ENCODE measurements at places on chromosomes 2 and 18. TPM values are rescaled to one million over a fixed set of nuclear protein-coding genes. Genes with fewer than 3 reads are reported as not detected.

- peak; percentile 18 for DNase-seq
- H3K27ac ChIP-seq: peak overlapping the region; percentile 79
- peak overlapping the region; percentile 94 for H3K4me3 ChIP-seq
- H3K4me1 ChIP-seq: peaks cover 20% of the 10 kb centered on the region
- peaks cover 25% of the 10 kb centered on the region for H3K27me3 ChIP-seq
- no peaks in the 10 kb centered on the region for H3K36me3 ChIP-seq
These were observed 1.1 kb downstream of the RNF103 start for GRCh38 chr2:86622519-86623042.

DNA sequence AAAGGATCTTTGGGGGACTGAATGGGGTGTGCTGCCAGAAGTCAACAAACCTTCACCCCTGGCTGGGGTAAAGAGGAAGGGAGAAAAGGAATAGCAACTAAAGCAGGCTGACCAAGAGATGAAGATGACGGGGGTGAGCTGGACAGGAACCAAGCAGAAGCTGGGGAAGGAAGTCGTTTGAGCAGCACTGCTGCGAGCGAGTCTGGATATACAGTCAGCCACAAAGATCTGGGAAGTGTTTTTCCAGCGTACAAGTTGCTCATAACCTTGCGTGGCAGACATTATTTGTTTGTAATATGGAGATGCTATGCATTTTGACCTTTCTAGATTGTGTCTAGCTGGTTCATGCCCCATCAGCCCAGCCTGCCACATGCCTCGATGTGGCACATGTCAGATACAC is 71.2 kb downstream of the EIF2AK3 start:
- H3K4me3 ChIP-seq: no peak overlapping the region
- no peaks in the 10 kb centered on the region for H3K27me3 ChIP-seq
- H3K36me3 ChIP-seq: peaks cover 6% of the 10 kb centered on the region
- peak overlapping the region; percentile 69 for H3K27ac ChIP-seq
- peaks cover 20% of the 10 kb centered on the region for H3K4me1 ChIP-seq

Gene SERPINB2
- total RNA-seq: not detected

- H3K4me3 ChIP-seq: no peak overlapping the region
- H3K36me3 ChIP-seq: no peaks in the 10 kb centered on the region
- no peak overlapping the region for H3K27ac ChIP-seq
- H3K4me1 ChIP-seq: peaks cover 5% of the 10 kb centered on the region
- DNase-seq: no peak
- H3K27me3 ChIP-seq: no peaks in the 10 kb centered on the region
These were observed 21.6 kb downstream of the BMP10 start for GRCh38 chr2:68849579-68850030.

Gene CYP27A1
- total RNA-seq: 9.3 TPM

Gene DSG1
- total RNA-seq: not detected

DNA sequence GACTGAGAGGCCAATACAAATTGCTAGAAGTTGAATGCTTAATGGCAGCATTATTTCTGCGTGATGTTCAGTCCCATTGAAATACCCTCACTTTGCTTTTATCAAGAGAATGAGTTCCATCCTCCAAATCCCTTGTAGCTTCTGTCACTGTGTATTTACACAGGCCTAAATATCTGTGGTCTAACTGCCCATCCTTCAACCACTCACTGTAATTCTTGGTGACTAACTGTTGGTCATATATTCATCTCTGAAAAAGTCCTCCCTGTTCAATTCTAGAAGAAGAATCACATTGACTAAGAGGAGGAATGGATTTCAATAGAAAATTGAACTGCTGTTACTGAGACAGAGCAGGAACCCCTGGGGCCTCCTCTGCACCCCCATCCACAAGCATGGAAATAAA is 74.2 kb upstream of the L3MBTL4 start:
- H3K27me3 ChIP-seq: no peaks in the 10 kb centered on the region
- no peaks in the 10 kb centered on the region for H3K36me3 ChIP-seq
- H3K4me3 ChIP-seq: no peak overlapping the region
- no peak overlapping the region for H3K27ac ChIP-seq

DNA sequence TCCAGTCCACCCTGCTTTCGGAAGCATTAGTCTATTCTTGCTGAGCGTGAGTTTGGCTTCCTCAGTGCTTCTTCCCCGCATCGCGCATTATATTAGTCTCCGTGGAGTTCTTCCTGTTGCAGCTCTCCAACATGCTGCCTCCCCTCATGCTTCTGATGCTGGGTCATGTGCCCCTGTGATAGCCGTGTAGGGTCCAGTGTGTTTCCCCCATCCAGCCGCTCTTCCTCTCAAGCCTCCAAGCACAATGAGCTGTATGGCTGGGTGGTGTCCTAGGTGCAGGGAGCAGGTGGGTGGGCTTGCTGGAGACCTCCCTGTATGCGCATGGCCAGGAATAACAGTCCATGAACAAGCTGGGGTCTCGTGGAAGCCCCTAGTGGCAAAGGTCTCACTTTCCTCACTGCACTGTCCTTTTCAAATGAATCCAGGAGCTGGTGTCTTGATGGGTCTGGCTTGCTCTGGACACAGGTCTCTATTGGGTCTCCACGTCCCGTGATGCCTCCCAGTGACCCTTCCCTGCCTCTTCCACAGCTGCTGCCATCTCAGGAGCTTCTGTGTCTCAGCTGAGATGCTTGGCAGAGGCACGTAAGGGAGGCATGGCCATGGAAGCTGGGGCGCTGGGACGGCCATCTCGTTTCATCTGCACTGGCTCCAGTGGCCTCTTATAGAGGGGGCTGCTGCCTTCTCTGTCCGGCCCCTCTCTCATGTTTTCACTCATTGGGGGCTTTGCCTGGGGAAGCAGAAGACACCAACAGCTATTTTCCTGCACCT is 54.8 kb upstream of the HDAC4 start:
- H3K36me3 ChIP-seq: peaks cover 33% of the 10 kb centered on the region
- no peaks in the 10 kb centered on the region for H3K27me3 ChIP-seq
- no peaks in the 10 kb centered on the region for H3K4me1 ChIP-seq

Gene GLI2
- 45.9 TPM for total RNA-seq

DNA sequence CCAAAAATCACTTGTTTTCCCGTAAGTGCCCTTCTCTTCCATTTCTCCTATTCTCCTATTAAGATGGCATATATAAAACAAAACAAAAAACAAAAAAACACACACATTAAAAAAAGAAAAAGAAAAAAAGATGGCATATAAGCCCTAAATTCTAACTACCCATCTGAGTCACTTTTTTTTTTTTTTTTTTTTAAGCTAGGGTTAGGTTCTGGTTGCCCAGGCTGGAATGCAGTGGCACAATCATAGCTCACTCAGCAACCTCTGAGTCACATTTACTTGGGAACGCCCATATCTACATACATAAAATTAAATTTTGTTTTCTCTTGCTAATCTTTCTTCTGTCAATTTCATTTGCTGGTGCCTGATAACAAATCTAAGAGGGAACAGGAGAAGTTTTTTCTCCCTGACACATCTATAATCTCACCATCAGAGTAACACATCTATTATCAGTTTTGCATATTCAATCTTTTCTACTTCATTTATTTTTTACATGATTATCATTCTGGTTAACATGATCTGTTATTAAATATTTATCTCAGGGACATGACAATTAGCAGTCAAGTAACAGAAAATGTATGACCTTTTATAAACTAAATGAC is 52.1 kb downstream of the EEF1B2 start:
- H3K36me3 ChIP-seq: no peaks in the 10 kb centered on the region
- no peak for DNase-seq
- H3K4me1 ChIP-seq: peaks cover 39% of the 10 kb centered on the region
- H3K27ac ChIP-seq: peak overlapping the region; percentile 36
- no peaks in the 10 kb centered on the region for H3K27me3 ChIP-seq
- 0 out of 2 replicates have a peak overlapping the region, but pooled peaks have one; percentile 1 for H3K4me3 ChIP-seq

- no peak overlapping the region for H3K27ac ChIP-seq
- H3K4me3 ChIP-seq: no peak overlapping the region
- H3K36me3 ChIP-seq: no peaks in the 10 kb centered on the region
- peaks cover 18% of the 10 kb centered on the region for H3K4me1 ChIP-seq
These were observed 38.4 kb upstream of the GMCL1 start for GRCh38 chr2:69791045-69791444.

GRCh38 chr18:7749510-7749981 is 182.4 kb downstream of the PTPRM start:
- peaks cover 23% of the 10 kb centered on the region for H3K36me3 ChIP-seq
- no peak for DNase-seq
- peaks cover 32% of the 10 kb centered on the region for H3K4me1 ChIP-seq
- H3K4me3 ChIP-seq: no peak overlapping the region
- no peak overlapping the region for H3K27ac ChIP-seq
- no peaks in the 10 kb centered on the region for H3K27me3 ChIP-seq

DNA sequence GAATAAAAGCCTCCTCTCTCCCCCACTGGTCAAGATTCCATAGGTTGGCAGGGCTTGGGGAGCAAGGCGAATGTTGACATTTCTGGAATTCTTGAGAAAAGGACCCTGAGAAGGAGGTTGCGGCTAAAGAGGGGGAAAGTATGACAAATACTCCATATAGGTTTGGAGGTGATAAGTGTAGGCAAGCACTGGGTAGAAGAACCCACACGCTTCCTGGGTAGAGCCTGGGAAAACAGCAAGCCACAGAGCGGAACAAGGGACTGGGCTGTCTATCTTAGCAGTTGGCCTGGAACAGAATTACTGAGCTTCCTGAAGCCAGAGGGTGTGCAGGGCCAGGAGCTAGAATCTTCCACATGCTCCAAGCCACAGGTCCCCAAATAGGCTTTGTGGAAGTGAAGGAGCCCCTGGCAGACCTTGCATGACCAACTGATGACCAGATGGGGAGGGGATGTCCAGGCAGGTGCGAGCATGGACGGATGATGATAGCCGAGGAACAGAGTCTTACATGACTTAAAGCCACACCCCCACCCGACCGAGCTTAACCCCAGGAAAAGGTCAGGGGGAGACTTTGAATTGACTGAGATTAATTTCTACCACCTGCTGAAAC is 9.9 kb downstream of the PRKAG3 start:
- H3K4me1 ChIP-seq: peaks cover 3% of the 10 kb centered on the region
- H3K27me3 ChIP-seq: no peaks in the 10 kb centered on the region
- H3K27ac ChIP-seq: no peak overlapping the region
- DNase-seq: no peak
- no peaks in the 10 kb centered on the region for H3K36me3 ChIP-seq

DNA sequence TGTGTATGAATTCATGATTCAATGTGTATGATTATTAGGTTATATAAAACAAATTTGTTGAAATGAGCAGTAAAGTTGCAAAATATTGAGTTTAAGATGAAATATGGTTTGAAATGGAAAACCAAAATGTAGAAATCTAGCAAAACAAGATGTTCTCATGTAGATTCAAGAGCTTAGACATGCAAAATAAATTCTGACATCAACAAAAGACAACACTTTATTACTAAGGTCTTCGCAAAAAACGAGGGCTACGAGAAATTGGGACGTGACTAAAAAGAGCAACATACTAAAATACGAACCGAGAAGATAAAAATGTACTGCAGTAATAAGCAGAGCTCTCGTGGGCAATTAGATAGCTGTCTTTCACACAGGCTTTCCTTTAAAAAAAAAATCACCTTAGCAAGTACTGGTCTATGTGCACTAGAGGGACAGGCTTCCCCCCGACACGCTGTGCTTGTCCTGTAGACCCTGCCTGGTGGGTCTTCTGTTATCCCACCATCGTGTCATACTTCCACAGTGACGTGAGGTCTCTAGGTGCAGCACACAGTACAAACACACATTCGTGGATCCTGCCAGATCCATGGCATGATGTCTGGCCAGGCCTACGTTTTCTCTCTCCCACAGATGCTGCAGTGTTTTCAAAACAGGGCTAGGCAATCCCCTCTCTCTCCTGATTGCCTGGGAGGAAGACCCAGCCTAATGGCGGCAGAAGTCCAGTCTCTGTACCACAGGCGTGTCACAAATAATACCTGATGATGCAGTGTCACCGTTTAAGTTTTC is 240.8 kb downstream of the TCF4 start:
- DNase-seq: no peak
- peaks cover 70% of the 10 kb centered on the region for H3K4me1 ChIP-seq
- no peaks in the 10 kb centered on the region for H3K36me3 ChIP-seq
- no peak overlapping the region for H3K4me3 ChIP-seq
- H3K27ac ChIP-seq: peak overlapping the region; percentile 20
- peaks cover 3% of the 10 kb centered on the region for H3K27me3 ChIP-seq

- no peak for DNase-seq
- no peaks in the 10 kb centered on the region for H3K36me3 ChIP-seq
- H3K27ac ChIP-seq: no peak overlapping the region
- H3K4me3 ChIP-seq: no peak overlapping the region
- no peaks in the 10 kb centered on the region for H3K27me3 ChIP-seq
These were observed 44.5 kb downstream of the COL3A1 start for GRCh38 chr2:189018631-189019030.

Gene RBMS1
- total RNA-seq: 54.3 TPM

GRCh38 chr2:23327887-23328286 is 57.1 kb upstream of the KLHL29 start:
- no peak for DNase-seq
- no peak overlapping the region for H3K4me3 ChIP-seq
- H3K27ac ChIP-seq: no peak overlapping the region
- H3K4me1 ChIP-seq: peaks cover 5% of the 10 kb centered on the region
- H3K36me3 ChIP-seq: no peaks in the 10 kb centered on the region
- no peaks in the 10 kb centered on the region for H3K27me3 ChIP-seq

DNA sequence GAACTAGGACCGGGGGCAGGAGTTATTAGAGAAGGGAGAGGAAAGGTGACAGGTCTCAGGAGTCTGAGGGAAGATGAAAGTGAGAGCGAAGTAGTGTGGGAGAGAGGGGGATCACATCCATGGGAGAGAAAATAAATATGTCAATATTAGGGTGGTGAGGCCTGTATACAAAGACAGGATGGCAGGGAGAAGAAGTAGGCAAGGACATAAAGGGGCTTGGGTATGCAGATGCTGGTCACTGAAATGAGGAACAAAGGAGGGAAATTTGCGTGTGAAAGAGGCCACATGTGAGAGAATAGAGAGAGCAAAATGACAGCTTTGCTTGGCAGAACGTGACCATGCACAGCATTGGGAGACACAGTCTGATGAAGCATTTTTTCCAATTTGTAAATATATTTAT is 13.6 kb downstream of the METAP1D start:
- H3K4me1 ChIP-seq: peaks cover 21% of the 10 kb centered on the region
- H3K4me3 ChIP-seq: no peak overlapping the region
- no peak for DNase-seq
- H3K27me3 ChIP-seq: no peaks in the 10 kb centered on the region
- peak overlapping the region; percentile 6 for H3K27ac ChIP-seq

Gene CHRNA1
- total RNA-seq: not detected

- no peak overlapping the region for H3K4me3 ChIP-seq
- H3K27me3 ChIP-seq: peaks cover 6% of the 10 kb centered on the region
- H3K36me3 ChIP-seq: no peaks in the 10 kb centered on the region
- no peak overlapping the region for H3K27ac ChIP-seq
These were observed 18.4 kb downstream of the SLC4A3 start for GRCh38 chr2:219645631-219646527.

GRCh38 chr2:42853549-42854206 is 61.3 kb upstream of the HAAO start:
- no peak for DNase-seq
- no peak overlapping the region for H3K4me3 ChIP-seq
- H3K4me1 ChIP-seq: peaks cover 3% of the 10 kb centered on the region
- no peak overlapping the region for H3K27ac ChIP-seq
- H3K27me3 ChIP-seq: no peaks in the 10 kb centered on the region
- no peaks in the 10 kb centered on the region for H3K36me3 ChIP-seq

- H3K27ac ChIP-seq: no peak overlapping the region
- no peak overlapping the region for H3K4me3 ChIP-seq
- H3K4me1 ChIP-seq: peaks cover 15% of the 10 kb centered on the region
- no peak for DNase-seq
These were observed 194.3 kb downstream of the MTX2 start for GRCh38 chr2:176463546-176463945.

Gene POU3F3
- total RNA-seq: 0.05 TPM

Gene ASPRV1
- 1.1 TPM for total RNA-seq

GRCh38 chr2:234025466-234025865 is 25.0 kb upstream of the SPP2 start:
- no peak for DNase-seq
- H3K27me3 ChIP-seq: peaks cover 12% of the 10 kb centered on the region
- no peak overlapping the region for H3K27ac ChIP-seq
- H3K36me3 ChIP-seq: peaks cover 16% of the 10 kb centered on the region
- H3K4me1 ChIP-seq: peaks cover 6% of the 10 kb centered on the region
